NCI-H82 (cell line): ENCODE measurements at places on chromosomes 7 and 10.

- no peak for DNase-seq
These were observed 92.4 kb downstream of the PTPRN2 start for GRCh38 chr7:158495216-158495615.

DNA sequence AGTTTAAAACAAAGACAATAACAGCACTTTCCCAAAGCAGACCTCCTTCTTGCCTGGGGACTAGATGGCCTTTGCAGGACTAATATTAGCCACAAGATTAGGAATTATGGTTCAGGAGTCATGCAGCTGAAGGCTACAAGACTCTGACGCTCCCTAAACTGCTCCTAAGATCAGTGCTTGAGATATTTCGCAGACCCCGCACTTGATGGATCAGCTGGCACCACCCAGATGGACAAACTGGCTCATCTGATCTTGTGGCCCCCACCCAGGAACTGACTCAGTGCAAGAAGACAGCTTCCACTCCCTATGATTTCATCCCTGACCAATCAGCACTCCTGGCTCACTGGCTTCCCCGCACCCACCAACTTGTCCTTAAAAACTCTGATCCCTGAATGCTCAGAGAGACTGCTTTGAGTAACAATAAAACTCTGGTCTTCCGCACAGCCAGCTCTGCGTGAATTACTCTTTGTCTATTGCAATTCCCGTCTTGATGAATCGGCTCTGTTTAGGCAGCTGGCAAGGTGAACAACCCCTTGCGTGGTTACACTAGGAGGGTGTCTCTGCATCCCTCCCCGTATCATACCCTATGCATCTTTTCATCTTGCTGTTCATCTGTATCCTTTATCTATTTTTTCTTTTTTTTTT, 26.9 kb upstream of the NRBF2 start:
- no peak for DNase-seq

DNA sequence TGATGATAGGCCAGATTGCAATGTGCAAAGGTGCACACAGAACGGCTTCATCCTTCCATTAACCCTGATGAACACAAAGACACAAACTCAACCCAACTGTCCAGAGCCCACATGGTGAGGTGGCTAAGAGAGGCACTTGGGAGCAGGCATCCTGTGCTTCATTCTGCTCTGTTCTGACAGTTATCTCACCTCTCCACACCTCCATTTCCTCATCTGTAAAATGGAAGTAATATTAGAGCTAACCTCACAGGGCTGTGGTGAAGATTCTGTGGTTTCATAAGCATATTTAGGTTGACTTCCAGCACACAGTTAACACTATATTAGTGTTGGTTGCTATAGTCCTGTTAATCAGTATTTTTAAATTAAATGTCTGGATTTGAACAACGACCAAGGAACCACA, 126.3 kb downstream of the TAX1BP1 start:
- DNase-seq = no peak

GRCh38 chr10:43846187-43846680, 197.6 kb upstream of the ZNF32 start:
- DNase-seq = no peak

DNA sequence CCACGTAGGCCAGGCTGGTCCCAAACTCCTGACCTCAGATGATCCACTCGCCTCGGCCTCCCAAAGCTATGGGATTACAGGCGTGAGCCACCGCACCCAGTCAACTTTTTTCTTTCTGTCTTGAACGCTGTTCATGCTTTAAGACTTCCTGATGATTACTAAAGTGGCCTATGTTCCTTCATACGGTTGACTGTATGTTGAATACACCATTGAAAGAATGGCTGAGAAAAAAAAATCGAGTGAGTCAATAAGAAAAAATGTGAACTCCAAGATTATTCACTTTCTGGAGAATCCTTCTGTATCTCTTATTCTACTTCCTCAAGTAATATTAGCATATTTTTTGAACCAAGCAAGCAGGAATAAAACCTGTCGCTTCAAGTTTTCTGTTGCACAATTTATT, 955.0 kb downstream of the GATA3 start:
- no peak for DNase-seq

DNA sequence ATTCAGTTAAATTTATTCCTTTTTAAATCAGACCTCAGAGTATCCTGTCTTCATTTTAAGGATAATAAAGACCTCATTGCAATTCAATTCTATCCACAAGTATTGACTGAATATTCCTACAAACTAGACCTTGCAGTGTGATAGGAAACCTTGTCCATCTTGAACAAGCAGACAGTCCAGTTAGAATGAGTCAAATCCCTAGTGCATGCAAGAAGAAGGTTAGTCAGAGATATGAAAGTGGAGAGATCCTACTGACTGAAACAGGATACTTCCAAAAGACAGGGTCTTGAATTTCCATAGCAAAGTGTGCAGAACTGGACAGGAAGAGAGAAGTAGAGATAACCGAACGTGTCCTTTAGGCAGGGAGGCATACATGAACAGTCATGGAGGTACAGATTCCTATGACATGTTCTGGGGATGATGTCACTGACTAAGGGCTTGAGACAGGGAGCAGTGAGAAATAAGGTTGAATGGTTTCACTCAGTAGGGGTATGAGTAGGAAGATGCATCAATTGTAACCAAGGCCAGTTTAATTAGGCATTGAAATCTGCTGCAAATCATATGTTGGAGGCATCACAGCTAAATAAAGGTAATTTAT, 45.2 kb downstream of the PPP1R3A start:
- no peak for DNase-seq

GRCh38 chr7:69245646-69246045, 352.6 kb upstream of the AUTS2 start:
- no peak for DNase-seq
